ENCODE measurements at places on chromosomes 6 and 20.

DNA sequence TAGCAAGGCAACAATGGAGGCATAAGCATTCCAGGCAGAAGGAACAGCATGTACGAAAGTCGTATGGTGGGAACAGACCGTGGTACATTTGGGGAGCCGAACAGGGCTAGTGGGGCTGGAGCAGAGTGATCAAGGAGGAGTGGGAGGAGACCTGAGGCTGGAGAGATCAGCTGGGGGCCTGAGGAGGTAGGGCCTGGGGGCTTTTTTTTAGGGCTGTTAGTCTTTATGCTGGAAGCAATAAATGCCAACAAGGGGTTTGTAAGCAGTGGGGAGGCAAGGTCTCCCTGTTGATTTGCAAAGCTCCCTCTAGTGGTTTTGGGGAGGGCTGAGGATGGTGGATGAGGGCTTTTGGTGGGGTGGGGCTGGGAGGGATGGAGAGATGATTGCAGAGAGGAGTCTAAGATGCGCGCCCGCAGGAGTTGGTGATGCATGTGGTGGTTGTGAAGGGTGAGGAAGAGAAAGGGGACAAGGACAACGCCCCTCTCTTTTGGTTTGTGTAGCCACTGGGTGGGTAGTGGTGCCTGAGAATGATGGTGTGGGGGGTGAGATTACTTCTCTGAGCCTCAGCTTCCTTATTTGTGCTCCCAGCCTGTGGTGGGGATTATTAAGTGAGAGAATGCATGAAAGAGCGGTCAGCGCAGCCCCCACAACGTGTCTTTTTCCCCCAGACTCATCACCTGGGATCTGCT lies 74.1 kb upstream of the TOX2 start:
- no peak for DNase-seq

GRCh38 chr20:8518878-8519277 lies 386.8 kb downstream of the PLCB1 start:
- no peak for DNase-seq

DNA sequence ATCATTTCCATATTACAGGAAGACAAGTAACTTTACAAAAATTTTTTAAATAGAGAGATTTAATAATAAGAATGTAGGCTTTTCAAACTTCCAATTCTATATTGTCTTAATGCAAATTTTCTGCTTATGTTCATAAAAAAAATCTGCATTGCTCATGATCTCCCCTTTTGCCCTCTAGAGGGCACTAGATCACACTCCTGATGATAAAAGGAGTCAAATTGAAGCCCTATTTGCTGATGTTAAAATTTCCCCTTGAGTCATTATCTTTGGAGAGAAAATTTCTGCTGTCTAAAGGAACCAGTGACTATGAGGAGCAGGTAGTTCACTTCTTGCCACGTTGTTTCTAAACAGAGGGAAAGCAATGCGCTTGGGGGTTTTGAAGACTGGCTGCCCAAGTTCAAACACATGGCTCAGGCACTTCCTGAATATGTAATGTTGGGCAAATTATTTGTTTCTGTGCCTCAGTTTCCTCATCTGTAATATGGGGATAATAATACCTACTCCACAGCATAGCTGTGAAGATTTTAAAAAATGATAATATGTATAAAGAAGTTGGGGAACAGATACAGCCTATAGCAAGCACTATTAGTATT lies 874.2 kb downstream of the TFAP2A start:
- DNase-seq: no peak

DNA sequence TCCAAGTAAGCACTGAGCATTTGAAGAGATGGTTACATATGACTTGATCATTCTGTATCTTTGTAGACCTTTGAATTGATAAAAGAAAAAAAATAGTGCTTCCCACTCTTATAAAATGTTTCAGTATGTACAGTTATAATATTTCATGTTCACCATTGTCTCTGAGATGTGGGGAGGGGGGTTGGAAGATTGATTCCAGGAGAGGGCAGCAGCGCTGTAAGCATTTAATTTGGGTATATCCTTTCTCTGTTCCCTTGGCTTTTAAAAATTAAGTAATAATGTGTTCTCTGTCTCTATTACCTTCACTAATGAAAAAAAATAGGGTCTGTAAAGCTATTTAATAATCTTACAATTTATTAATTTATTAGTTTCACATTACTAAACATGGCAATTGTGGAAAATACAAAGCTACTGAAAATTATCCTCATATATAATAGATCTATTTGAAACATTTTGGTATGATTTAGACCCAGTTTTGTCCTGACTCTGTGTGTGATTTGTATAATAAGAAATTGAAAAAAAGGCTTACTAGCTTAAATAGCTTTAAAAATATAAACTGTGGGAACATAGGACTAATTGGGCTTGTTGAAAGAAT lies 341.2 kb downstream of the CDKAL1 start:
- DNase-seq: no peak

- no peak for DNase-seq
These were observed 31.5 kb downstream of the THBS2 start for GRCh38 chr6:169222126-169222525.
